B cell (primary cell): ENCODE measurements at places on chromosomes 5 and 9. TPM values are rescaled to one million over a fixed set of nuclear protein-coding genes. Genes with fewer than 3 reads are reported as not detected.

The KCTD16 gene
- 0.17 TPM in 1 of 2 replicates, not detected in the other for total RNA-seq

The CNTNAP3 gene
- 0.58 and 0.94 TPM in 2 replicates for total RNA-seq

GRCh38 chr5:127943061-127943371 is 140.6 kb upstream of the SLC12A2 start:
- no peak for DNase-seq

The BRD3OS gene
- total RNA-seq: 25.3 and 26.8 TPM in 2 replicates

The GRM6 gene
- total RNA-seq: not detected in 2 replicates

GRCh38 chr5:493758-494157 is 30.5 kb downstream of the SLC9A3 start:
- no peak for DNase-seq

The COL5A1 gene
- not detected in 2 replicates for total RNA-seq

DNA sequence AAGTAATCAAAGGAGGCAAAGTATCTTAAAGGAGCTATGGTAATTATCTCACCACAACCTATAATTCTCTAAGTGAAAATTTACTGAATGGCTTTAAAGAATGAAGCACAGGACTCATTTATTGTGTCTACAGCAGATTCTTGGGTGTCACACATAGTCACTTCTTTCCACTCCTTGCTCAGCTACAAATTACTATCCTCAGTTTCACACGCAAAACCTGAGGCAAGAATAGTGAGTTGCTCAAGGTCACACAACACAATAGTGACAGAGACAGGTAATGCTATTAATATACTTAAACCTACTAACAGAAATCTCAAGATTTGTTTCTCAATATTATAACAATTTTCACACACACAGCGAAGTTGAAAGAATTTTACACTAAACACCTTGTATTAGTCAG is 120.9 kb upstream of the STK32A start:
- DNase-seq: no peak

- no peak for DNase-seq
Measured at GRCh38 chr9:92429836-92430235, 5.6 kb upstream of the OMD start.

- DNase-seq: no peak
Measured at GRCh38 chr5:16661713-16662112, 44.9 kb upstream of the RETREG1 start.
